ENCODE measurements at places on chromosomes 1 and 21.
A peak's percentile ranks its signal among the peaks of the same experiment; 100 is the strongest.

DNA sequence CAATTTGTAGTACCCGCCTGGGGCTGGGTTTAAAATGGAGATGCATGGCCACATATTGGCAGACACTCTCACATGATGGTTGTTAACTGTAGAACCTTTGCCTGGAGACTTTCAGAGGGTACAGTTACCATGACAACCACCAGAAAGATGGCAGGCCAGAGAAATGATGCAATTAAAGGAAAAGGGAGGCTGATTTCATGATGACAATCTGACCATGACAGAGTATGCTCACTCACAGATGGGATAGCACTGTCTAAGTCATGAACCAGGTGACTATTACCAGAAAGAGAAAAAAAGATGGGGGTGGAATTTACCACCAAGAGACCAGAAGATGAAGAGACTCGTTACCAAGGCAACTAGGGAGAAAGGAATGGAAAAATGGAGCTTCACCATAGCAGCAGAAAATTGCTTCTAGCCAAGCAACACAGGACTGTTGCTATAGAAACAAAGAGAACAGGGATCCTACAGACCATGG is 3.5 kb upstream of the TRIT1 start:
- DNase-seq, result no peak

DNA sequence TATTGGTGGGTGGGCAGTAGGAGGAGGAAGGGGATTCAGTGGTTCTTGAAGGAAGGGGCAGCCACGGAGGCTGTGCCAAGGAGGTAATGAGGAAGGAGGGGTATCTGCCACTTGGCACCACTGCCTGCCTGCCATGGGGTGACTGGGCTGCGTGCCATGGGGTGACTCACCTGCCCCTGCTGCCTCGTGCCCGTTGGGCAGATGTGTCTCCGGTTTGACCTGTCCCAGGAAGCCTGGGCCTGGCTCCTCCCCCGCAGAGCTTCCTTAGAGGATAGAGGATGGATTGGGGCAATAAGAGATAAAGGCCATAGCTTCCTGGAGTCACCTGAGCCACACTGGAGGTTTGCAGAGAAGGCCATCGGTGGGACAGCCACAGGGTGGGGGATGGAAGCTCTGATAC is 1.7 kb downstream of the PADI3 start:
- no peak for DNase-seq

DNA sequence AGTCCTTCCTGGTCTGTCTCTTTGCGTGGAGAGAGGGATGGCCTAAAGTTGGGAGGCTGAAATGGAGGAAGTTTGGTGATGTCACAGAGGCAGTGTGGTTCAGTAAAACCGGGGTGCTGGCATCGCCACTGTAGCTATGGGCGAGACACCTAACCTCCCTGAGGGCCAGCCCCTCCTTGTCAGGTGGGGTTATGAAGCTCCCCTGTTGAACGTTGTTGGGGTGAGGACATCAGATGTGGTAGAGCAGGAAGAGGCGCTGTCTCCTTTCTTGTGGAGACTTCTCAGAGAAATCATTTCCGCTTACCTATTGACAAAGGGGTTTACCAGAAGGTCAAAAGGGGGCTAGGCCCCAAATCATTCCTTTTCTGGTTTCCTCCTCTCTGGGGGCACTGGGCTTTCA is 294.7 kb downstream of the SIPA1L2 start:
- DNase-seq, result no peak

- no peak for DNase-seq
Measured at GRCh38 chr1:53304527-53304926, 23.3 kb downstream of the LRP8 start.

DNA sequence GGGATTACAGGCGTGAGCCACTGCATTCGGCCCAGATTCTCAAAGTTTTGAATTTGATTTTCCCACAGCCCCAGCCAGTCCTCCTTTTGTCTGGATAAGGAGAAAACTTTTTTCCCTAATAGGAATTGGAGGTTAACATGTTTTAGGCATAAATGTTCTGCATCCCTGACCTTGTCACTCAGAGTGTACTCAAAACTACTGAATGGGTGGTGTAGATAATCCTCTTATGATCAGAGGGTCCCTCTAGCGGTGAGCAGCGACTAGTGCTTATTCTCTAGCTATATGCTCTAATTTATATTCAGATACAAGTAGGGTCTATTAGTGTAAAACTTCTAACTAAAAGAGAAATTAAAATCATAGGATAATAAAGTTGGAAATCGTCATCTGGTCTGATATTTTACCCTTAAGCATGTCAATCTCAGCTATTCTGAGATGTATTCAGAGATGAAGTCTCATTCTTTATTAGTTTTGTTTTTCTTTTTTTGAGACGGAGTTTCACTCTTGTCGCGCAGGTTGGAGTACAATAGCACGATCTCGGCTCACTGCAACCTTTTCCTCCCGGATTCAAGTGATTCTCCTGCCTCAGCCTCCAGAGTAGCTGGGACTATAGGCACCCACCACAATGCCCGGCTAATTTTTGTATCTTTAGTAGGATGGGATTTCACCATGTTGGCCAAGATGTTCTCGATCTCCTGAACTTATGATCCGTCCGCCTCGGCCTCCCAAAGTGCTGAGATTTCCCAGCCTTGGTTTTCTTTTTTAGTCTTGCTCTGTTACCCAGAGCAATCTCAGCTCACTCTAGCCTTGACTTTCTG is 2.7 kb upstream of the PSMD4 start:
- DNase-seq, result peak; percentile 75

GRCh38 chr21:15667010-15667409 is 62.8 kb upstream of the USP25 start:
- DNase-seq, result no peak

DNA sequence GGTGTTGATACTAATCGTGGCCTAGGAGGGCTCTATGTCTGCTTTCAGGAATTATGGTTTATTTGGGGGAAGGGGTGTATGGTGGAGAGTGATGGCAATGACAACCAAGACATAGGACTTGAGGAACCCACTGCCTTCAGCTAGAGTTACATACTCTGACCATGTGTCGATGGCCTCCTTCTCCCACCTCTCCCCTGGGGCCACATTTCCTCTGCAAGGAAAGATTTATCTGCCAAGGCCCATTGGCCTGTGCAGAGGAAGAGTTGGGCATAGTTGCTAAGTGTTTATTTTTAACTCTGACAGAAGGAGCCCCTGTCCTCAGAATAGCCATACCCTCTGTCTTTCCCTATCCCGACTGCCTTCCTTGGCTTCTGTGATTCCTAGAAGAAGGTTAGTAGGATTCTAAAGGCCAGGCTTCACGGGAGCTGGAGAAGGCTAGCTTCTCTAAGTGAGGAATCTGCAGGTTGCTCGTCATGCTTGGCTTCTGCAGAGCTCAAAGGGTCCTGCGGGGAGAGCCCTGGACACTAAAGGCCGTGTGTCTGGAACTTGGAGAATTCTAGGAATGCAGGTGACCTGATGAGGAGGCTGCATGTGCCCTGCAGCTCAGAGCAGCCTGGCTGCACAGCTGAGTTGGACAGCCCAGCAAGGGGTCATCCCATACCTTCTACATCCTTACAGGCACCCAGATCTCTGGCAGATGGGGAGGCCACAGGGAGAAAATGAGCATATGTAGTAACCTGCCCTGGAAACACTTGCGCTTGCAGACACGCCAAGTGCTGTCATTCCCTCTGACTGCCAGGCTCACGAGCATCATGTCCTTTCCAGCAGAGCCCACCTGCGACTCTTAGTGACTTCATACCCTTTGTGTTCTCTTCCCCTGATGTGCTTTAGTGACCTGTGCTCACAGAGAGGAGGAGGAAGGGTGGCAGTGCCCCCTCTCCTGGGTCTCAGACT is 9.7 kb downstream of the MAPKAPK2 start:
- no peak for DNase-seq

GRCh38 chr1:83531521-83532309 is 467.2 kb downstream of the TTLL7 start:
- DNase-seq, result no peak

- DNase-seq, result no peak
Measured at GRCh38 chr1:183696981-183697380, 43.9 kb upstream of the APOBEC4 start.

DNA sequence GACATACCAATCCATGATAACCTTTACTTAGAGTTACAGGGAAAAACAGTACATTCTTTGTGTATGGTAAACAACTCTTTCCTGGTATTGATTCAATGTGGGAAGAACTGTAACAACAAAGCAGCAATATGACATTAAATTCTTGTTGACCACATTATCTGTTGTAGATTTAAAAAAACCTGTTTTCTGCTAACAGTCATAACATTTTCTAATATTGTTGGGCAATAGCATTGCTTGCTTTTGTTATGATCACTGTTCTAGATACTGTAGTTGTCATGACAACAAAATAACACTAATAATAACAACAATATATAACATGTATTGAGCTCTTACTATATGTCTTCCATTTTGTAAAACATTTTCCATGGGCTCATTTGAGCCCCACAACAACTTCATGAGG is 54.2 kb downstream of the PDE4B start:
- no peak for DNase-seq

Data from GM20000 (cell line).